ENCODE measurements at places on chromosomes 2 and 18.

DNA sequence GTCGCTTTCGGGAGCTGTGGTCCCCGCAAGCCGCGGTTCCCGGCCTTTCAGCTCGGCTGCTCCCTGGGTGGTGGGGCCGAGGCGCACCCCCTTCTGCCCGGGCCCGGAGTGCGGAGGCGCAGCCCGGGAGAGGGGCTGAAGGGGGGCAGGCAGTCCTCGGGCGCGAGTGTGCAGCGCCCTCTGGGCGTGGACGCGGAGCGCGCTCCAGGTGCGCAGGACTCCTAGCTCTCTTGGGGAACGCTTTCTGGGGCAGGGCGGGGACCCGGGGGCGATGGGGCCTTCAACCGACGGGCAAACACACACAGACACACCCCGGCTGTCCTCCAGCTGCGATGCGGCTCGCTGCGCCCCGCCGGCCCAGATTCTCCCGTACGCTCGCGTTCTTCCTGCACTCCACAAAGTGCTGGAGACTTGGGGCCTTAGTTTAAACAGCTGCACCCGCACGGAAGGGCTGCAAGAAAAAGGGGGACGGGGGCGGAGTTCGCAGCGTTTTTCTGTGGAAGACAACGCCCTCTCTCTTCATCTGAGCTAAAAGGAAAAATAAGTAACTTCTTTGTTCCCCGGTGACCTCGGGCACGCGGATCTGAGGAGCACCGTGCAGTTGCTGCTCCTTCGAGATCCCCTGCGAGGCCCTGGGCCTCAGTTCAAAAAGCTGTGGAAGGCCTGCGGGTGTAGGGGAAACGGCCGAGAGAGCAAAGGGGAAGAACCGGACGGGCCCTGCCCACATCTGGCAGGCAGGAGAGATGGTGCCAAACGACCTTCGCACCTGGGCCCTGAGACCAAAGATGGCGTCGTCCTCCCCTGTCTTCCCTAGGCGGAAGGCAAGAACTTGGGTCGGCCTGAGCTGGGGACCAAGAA is 593 bp upstream of the SDC1 start:
- no peak for DNase-seq

- DNase-seq, result no peak
Measured at GRCh38 chr2:199994896-199995295, 39.5 kb downstream of the MAIP1 start.

DNA sequence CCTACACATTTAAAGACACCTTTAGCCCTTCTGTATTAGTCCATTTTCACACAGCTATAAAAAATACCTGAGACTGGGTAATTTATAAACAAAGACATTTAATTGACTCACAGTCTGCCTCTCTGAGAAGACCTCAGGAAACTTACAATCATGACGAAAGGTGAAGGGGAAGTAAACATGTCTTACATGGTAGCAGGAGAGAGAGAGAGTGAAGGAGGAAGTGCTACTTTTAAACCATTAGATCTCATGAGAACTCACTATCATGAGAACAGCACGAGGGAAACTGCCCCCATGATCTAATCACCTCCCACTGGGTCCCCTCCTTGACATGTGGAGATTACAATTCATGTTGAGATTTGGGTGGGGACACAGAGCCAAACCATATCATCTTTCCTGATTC is 946.6 kb downstream of the SLC4A3 start:
- no peak for DNase-seq

GRCh38 chr18:9474108-9474982 is 968 bp upstream of the RALBP1 start:
- no peak for DNase-seq

- no peak for DNase-seq
Measured at GRCh38 chr2:6995391-6996097, 78.3 kb downstream of the RNF144A start.

- no peak for DNase-seq
Measured at GRCh38 chr2:129436809-129437208, 542.7 kb upstream of the RAB6C start.

DNA sequence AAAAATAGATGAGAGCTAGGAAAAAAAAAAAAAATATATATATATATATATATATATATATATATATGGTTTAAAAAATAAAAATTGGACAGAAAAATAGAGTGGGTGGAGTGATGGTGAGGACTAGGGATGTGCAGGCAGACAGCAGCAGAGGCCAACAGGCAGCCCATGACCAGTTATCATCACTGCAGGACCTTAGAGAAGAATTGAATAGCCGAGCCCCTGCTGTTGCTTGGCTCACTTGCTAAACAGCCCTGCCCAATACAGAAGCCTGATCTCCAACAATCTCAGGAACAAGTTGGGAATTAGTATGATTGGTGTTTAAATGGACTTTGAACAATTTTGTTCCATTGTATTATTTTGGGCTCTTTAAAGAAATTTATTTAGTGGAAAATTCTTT is 967.5 kb upstream of the PIK3C3 start:
- no peak for DNase-seq

DNA sequence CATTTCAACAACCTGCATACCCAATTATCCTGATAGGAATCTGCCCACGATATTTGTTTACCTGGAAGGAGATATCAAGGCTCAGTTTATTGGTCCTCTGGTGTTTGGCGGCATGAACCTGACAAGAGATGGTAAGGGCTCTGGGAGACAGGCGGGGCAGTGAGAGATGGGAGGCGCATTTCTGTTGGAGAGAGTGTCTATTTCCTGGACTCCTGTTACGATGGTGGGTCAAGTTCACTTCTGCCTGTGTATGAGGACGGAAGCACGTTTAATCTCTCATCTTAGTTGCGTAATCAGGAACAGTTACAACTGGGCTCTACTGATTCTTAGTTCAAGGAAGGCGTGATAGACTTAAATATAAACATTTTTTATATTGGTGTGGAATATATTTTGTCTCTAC is 8.9 kb downstream of the PDCL3 start:
- DNase-seq, result no peak

DNA sequence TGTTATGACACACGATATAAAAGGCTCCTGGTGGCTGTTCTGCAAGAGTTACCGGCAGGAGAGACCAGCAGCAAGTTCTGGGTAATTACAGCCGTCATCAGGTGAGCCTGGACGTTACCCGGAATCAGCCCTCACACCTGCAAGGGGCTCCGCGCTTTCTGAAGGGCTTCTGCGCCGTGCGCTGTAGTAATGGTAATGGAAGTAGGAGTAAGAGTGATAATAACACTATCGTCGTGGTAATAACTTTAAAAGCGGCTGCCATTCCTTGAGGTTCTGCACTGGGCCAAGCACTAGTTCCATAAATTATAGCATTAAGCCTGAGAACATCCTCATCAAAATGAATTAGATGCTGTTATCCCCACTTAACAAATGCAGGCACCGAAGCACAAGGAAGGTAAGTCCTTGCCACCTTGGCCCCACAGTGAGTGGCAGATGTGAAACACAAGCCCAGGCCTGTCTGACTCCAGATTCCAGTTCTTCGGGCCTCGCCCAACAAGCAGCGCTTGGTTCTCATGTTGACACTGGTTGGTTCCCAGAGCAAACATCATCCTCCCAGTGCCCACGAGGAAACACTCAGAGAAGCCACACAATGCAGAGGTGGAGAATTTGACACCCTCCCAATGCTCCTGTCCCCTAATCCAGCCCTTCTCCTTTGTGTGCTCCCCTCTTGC is 205.2 kb downstream of the EIPR1 start:
- no peak for DNase-seq

- DNase-seq, result no peak
Measured at GRCh38 chr18:63953811-63954210, 4.7 kb downstream of the HMSD start.

GRCh38 chr2:73850009-73850408 is 21.2 kb downstream of the STAMBP start:
- DNase-seq, result no peak

DNA sequence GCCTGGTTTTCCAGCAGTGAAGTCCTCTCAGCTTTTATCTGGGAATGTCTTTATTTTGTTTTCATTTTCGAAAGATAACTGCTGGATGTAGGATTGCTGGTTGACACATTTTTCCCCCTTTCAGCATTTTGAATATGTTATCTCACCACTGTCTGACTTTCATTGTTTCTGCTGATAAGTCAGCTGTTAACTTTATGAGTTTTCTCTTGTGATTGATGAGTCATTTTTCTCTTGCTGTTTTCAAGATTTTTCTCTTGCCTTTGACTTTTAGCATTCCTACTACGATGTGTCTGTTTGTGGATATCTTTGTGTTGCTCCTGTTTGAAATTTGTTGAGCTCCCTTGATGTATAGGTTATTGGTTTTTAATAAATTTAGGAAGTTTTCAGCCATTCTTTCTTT is 85.5 kb downstream of the AGPS start:
- DNase-seq, result no peak

DNA sequence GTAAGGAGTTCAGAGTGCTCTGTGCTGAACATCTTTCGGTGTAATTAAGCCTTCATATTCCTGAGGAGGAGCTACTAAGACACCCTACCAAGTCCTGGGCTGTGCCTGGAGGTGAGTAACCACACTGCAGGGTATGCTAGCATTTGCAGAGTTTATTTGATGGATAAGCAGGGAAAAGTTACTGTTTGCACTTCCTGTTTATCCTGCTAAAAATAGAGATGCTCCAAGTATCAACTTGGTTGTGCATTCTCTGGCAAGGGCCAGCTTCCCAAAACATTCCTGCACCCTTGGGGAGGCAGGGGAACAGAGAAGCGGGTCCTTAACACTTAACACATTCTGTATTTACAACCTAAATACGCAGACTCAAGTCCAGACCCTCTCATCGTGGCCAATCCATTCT is 49.8 kb downstream of the PARD6G start:
- no peak for DNase-seq

DNA sequence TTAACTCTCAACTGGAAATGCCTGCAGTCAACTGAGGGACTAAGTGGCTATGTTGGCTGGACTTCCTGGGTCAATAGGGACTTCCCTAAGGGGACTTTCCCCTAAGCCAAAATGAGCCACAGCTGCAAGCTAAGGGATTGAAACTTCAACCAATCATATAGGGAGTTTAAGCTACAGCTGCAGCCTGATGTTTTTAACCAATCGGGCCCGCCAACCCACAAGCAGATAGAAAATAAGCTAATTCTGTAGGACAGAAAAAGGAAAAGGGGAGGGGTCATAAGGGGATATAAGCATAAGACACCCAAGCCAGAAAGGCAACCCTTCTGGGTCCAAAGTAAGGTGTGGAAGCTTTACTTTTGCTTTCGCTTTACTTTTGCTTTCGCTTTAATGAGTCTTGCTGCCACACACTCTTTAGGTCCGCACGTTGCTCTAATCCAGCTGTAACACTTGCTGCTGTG is 927.5 kb downstream of the ERBB4 start:
- DNase-seq, result no peak

DNA sequence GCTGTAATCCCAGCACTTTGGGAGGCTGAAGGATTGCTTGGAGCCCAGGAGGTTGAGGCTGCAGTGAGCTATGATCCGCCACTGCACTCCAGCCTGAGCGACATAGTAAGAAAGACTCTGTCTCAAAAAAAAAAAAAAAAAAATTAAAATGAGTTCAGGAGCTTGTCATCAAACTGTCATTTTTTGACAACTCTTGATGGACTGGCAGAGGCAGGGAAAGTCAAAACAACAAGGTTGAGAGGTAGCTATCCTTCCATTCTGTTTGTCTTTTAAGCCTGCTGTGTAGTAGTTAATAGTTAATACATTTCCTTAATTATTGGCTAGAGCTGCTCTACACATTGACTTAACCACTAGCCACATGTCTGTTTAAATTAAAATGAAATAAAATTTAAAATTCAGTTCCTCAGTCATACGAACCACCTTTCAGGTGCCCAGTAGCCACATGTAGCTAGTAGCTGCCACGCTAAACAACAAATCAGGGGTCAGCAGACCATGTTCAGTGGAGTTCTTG is 22.7 kb downstream of the DPYSL5 start:
- no peak for DNase-seq

DNA sequence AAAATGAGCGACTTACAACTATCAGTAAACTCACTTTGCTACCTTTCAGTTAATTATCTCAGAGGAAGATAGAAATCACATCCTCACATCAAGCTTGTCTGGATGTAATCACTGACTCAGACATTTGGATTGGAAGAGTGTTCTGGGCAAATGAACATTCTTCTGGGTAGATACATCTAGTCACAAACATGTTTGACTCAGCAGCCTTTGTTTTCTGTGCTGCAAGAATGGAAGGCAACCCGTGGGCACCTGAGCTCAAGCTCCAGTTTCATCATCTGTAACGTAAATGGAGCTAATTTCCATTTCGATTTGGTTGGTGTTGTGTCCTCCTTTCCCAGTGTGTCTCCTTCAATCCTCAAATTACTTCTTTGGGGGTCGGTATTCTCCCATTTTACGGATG is 58.5 kb downstream of the ACAA2 start:
- DNase-seq, result no peak

DNA sequence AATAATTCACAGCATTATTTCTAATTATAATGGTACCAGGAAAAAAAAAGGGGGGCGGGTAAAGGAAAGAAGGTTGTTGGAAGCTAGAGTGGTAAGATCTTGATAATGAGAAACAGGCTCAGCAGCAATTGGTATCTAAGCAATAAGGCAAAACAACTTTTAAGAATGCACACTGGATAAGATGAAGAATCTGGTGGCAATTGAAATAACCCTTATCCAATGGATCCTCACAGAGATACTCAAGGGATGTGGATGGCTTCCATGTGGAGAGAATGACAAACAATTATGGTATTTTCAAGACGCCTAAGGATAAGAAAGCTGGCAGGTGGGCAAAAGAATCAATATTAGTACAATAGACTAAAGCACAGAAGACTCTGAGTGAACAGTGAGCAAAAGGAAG is 153.6 kb downstream of the UPP2 start:
- no peak for DNase-seq

DNA sequence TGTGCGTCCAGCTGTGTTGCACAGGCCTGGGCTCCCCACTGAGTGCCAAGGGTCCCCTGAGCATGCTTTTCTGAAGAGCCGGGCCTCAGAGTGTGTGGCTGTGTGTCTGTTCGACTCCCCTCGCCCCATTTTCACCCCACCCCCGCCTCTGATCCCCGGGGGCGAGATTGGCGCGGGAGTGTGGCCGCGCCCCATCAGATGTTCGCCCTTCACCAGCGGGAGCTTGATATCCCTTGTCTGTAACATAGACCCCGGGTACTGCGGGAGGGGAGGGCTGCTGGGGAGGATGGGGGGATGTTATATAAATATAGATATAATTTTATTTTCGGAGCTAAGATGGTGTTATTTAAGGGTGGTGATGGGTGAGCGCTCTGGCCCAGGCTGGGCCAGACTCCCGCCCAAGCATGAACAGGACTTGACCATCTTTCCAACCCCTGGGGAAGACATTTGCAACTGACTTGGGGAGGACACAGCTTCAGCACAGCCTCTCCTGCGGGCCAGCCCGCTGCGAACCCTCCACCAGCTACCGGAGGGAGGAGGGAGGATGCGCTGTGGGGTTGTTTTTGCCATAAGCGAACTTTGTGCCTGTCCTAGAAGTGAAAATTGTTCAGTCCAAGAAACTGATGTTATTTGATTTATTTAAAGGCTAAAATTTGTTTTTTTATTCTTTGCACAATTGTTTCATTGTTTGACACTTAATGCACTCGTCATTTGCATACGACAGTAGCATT is 1.5 kb downstream of the RHOB start:
- DNase-seq, result no peak

Data from AG04449 (cell line).